ENCODE measurements at places on chromosomes 6 and 20.

- no peak for DNase-seq
These were observed 148.8 kb downstream of the DTNBP1 start for GRCh38 chr6:15513801-15514711.

- no peak for DNase-seq
These were observed 68.5 kb upstream of the FOXO3 start for GRCh38 chr6:108492131-108492766.

GRCh38 chr20:63145156-63145555 is 70.8 kb downstream of the YTHDF1 start:
- DNase-seq: no peak

DNA sequence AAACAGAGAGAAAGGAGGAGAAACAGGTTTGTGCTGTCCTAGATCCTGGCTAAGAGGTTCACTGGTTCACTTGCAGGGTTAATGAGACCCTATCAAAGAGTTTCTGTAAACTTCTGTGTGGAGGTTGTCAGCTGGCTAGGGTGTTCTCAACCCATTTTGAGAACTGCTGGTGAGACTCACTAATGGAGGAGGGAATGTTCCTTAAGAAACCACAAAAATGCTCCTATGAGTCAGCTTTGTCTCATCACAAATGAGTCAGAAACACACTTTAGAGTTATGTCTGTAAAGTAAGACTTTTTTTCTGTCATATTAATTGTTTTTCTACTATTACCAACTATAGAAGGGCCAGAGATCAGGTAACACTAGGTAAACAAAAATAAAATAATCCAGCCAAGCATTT is 884.4 kb downstream of the PHF3 start:
- no peak for DNase-seq

DNA sequence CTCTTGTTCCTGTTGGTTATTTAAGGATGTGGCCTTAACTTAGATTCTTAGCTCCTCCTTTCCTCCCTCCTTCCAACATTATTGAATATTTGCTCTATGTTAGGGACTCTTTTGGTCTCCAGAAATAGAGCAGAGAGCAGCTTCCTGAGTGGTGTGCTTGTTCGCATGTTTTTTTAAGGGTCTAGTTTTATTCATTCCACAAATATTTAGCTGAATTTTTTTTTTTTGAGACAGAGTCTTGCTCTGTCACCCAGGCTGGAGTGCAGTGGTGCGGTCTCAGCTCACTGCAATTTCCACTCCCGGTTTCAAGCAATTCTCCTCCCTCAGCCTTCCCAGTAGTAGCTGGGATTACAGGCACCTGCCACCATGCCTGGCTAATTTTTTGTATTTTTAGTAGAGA is 169.2 kb downstream of the ZFAND3 start:
- no peak for DNase-seq

Measured in stimulated activated CD8-positive, alpha-beta memory T cell treated with anti-CD3 and anti-CD28 coated beads, Interleukin-2, amount 100 ng/mL, for 1 hour (primary cell).